Lung (tissue), 17 donors: ENCODE measurements at places on chromosomes 2 and 18.

DNA sequence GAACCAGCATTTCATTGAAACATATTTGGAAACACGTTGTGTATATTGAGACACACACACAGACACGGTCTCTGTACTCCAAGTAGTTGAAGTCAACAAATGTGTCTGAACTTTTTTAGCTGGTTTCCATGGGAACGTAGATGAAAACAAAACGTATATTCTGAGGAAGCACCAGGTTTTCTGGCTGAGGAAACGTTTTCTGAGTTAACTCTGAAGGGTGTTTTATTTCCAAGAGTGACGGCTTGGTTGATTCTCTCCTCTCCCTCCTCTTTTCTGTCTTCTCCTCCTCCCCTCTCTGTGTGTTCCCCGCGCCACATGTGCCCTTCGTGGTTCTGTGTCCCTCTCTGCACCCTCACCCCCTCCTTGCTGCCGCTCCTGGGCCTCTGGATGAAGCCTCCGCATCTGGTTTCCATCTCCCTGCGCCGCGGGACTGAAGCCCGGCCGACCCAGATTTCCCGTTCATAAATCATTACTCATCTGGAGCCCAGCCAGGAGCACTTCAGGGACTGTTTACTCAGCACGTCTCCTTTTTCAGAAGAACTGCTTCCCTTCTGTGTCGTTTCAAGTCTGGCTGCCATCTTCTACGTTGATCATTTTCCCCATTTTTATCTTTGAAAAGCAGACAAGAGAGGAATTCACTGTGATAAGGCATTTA lies 122.7 kb downstream of the COL6A3 start:
- peak; percentile 100 for DNase-seq

DNA sequence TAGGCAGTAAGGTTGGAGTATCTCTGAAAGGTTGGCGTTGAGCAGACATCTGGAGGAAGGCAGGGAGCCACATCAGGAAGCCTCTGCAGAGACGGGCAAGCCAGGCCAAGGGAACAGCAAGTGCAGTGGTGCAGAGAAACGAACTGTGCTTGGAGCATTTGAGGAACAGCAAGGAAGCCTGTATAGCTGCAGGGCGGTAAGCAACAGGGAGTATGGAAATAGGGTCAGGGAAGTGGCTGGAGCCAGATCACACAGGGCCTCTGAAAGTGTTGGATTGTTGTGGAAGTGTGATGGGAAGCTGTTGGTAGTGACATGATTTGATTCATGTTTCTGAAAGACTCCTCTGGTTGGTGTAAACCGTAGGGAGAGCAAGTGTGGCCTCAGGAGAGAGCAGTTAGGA lies 13.4 kb upstream of the TMEM237 start:
- no peak for DNase-seq

DNA sequence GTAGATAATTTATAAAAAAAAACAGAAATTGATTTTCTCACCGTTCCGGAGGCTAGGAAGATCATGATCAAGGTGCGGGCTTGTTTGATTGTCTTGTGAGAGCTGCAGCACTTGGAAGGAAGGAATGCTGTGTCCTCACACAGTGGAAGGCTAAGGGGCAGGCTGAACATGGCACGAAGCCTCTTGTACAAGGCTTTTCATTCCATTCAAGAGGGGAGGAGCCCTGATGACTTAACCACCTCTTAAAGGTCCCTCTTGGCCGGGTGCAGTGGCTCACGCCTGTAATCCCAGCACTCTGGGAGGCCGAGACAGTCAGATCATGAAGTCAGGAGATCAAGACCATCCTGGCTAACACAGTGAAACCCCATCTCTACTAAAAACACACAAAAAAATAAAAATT lies 39.2 kb downstream of the PID1 start:
- DNase-seq: peak; percentile 22

DNA sequence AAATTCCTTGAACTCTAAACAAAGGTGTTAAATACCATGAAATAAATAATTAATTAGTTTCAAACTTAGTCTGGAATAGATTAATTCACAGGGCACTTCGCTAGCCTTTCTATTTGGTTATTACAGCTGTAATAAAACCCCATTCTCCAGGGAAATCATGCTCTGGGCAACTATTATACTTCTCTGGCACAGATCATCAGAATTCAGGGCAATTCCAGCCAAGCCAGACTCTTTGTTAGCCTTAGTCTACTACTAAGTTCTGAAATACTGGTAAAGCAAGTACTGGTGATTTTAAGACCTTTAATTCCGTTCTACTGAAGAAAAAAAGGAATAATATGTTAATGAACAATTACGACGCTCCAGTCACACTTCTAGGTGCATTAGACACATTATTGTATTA lies 123.4 kb upstream of the PDE1A start:
- no peak for DNase-seq

DNA sequence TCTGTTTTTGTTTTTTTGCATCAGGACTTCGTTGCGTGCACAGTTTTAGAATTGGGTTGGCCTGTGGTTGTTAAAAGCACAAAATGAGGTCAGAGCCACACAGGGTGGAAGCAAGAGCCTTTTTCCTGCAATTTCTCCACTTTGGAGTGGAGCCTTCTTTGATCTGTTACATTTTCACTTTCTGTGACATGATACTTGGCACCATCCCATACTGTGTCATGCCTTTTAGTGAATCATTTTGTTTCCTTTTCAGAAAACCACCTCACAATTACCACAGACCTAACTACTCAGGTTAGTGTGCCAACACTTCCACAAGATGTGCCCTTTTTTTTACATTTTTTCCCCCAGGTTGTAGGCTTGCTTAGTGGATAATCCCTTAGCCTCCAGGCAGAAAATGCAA lies 32.5 kb downstream of the MERTK start:
- DNase-seq: no peak

- peak; percentile 23 for DNase-seq
These were observed 402.5 kb upstream of the SPRED2 start for GRCh38 chr2:65834771-65835475.

GRCh38 chr2:44168681-44169154 lies at the start of gene PPM1B:
PPM1B (plus strand) TSS chr2:44168875; CDS start chr2:44201200, 32,325 bp downstream.
- DNase-seq: no peak

DNA sequence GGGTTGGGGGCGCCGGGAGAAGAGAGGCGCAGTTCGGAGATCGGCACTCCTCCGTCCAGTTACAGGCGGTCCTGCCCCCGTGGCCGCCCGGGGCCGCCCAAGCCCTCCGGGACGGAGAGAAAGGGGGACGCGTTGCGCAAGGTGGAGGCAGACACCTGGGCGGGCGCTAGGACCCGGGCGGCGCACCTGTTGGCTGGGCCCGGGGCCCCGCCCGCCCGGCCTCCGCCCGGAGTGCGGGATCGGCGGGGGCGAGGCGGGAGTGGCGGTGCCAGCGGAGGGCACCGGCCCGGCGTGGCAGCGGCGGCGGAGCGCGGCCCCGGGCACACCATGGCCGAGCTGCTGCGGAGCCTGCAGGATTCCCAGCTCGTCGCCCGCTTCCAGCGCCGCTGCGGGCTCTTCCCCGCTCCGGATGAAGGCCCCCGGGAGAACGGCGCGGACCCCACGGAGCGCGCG lies at the start of gene SGPP2:
Gene SGPP2, plus strand, starts transcription at position 268 of the 453 bp plus-strand sequence. Its CDS starts 60 bp downstream, at position 328.
- no peak for DNase-seq

DNA sequence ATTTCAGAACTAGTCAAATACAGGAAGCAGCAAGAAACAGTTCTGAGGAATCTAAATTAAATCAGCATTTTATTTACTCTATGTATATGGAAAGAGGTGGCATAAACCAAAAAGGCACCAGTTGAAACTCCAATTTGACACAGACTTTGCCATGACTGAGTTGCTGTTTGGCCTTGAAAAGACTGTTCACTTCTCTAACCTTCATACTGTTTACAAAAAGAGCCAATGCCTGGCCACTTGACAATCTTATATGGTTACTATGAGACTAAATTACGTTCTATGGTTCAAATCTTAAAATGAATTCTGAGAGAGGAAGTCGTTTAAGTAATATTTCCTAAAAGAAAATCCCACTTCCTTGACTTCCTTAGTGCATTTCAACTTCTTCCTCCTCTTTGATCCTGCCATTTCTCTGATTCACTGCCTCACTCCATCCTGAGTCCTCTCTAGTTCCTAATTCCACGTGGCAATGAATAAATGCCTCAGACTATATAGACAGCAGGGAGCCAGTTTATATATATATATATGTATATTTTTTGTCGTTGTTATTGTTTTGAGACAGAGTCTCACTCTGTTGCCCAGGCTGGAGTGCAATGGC lies 13.2 kb downstream of the CEP76 start:
- no peak for DNase-seq

GRCh38 chr18:78914249-78914935 lies 65.2 kb upstream of the SALL3 start:
- no peak for DNase-seq

- DNase-seq: peak; percentile 61
These were observed 38.2 kb upstream of the MAP3K20 start for GRCh38 chr2:173037245-173038120.

GRCh38 chr2:191927991-191928390 lies 81.1 kb upstream of the CAVIN2 start:
- DNase-seq: no peak

DNA sequence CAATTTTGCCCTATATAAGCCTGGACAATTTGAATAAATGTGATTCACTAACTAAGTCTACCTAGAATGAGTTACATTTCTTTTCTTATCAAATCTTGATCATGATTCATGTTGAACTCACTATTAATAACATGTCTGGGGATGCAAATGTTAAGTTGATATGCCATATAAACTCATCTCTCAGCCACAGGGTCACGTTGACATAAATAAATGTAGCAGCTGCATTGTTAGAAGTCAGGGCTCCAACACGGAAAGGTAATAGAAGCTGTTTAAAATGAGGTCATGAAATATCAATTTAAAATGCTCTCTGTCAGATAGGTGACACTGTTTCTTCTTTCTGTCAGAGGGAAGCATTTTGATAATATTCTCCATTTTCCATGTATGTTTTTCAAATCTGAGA lies 521.9 kb downstream of the CCDC85A start:
- no peak for DNase-seq

DNA sequence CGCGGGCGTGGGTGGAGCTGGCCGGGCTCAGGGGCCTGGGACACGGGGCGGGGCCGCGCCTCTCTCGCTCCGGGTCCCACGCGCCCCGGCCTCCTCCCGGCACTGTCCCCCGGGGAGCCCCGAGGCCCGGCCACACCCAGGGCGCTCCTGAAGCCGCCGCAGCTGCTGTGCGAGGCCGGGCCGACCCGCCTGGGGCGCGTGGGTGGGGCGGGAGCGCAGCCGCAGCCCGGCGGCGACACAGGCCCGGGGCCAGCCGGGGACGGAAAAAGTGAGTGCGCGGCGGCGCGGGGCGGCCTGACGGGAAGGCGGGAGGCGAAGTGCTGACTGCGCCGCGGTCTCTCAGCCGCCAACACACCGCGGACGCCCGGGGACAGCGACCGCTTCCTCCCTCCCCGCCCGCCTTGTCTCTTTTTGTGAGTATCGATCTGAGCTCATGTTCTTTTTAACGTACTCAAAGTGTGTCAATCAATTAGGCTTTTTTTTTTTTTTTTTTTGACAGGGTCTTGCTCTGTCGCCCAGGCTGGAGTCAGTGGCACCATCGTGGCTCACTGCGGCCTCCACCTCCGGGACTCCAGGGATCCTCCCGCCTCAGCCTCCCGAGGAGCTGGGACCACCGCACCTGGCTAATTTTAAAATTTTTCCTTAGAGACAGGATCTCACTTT lies 14.5 kb downstream of the PDCD1 start:
- DNase-seq: peak; percentile 86

- no peak for DNase-seq
These were observed 75.9 kb downstream of the SH3BP4 start for GRCh38 chr2:235027558-235028214.

DNA sequence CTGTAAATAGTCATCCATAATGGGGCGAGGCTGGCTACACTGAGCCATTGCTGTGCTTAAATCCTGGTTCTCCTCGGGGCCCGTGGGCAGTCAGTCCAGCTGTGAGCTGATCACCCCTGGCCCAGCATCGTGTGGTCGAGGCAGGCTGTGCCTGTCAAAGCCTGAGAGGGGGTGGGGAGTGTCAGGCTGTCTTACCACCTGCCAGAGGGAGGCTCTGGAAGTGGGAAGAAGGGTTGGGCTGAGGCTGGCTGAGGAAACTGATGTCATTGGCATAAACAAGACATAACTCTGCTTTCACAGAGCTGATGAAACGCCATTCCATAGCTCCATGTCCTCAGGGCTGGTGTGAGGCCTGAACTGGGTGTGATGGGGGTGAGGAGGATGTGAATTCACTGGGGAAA lies 49.7 kb downstream of the KLHL29 start:
- DNase-seq: no peak

- DNase-seq: no peak
These were observed 307.3 kb downstream of the TDRD15 start for GRCh38 chr2:21431078-21431477.

DNA sequence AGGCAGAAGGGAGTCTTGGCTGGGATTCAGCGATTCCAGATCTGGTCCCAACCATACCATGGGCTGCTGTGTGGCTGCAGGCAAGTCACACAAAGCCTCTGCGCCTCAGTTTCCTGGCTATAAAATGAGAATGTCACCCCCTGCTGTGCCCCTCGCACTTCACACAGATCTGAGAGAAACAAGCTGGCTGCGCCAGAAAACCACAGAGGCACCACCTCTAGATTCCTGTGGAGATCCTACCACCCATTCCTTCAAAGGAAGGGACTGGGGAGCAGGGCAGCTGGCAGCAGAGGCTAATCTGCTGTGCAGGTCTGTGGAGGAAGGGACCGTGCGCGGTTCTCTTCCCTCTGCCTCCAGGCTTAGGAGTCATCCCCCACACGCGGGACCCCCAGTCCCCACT lies 19.8 kb downstream of the NEURL3 start:
- DNase-seq: no peak

GRCh38 chr2:7508296-7508943 lies 591.2 kb downstream of the RNF144A start:
- no peak for DNase-seq

DNA sequence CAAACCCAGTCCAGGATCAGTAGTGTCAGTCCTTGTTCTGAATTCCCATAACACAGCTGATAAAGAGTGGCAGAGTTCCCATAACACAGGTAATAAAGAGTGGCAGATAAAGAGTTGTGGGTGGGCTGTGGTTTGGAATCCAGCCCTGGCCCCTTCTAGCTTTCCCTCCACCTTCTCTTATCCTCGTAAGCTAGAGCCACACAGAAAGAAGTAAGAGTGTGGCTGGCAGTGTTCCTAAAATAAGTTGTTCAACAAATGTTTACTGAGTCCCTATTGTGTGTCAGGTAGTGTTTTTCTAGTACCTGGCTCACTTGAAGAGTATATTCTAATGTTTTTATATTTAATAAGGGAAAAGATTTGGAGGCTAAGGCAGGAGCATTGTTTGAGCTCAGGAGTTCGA lies 65.0 kb upstream of the BCL2L11 start:
- DNase-seq: no peak

DNA sequence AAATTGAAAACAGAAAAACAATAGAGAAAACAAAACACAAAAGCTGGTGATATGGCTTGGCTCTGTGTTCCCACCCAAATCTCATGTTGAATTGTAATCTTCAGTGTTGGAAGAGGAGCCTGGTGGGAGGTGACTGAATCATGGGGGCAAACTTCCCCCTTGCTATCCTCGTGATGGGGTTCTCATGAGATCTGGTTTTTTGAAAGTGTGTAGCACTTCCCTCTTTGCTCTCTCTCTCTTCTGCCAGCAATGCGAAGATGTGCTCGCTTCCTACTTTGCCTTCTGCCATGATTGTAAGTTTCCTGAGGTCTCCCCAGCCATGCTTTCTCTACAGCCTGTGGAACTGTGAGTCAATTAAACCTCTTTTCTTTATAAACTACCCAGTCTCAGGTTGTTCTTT lies 112.3 kb upstream of the UXS1 start:
- DNase-seq: no peak

GRCh38 chr2:32008805-32009515 lies 1.8 kb downstream of the MEMO1 start:
- DNase-seq: peak; percentile 31

- DNase-seq: no peak
These were observed 76.1 kb downstream of the SMIM21 start for GRCh38 chr18:75351409-75351808.

- no peak for DNase-seq
These were observed 3.5 kb downstream of the POU3F3 start for GRCh38 chr2:104857262-104858005.
